Purkinje cell (primary cell): ENCODE measurements at places on chromosomes 1 and 21. TPM values are rescaled to one million over a fixed set of nuclear protein-coding genes. Genes with fewer than 3 reads are reported as not detected.

The PGLYRP3 gene
- polyA plus RNA-seq, result not detected in 2 replicates

The PLD5 gene
- 10.0 and 18.8 TPM in 2 replicates for polyA plus RNA-seq

The RASAL2 gene
- polyA plus RNA-seq, result 17.3 and 19.4 TPM in 2 replicates

The DDR2 gene
- polyA plus RNA-seq, result 1.1 TPM in 2 replicates

The ARTN gene
- 0.36 TPM in 1 of 2 replicates, not detected in the other for polyA plus RNA-seq

The PLA2G2C gene
- polyA plus RNA-seq, result not detected in 2 replicates

The UTP11 gene
- polyA plus RNA-seq, result 109 and 127 TPM in 2 replicates

The GBP2 gene
- polyA plus RNA-seq, result not detected in 2 replicates

The TSPAN2 gene
- polyA plus RNA-seq, result 10.4 and 10.7 TPM in 2 replicates
